Thoracic aorta (tissue), 2 donors: ENCODE measurements at places on chromosomes 2 and 18.

DNA sequence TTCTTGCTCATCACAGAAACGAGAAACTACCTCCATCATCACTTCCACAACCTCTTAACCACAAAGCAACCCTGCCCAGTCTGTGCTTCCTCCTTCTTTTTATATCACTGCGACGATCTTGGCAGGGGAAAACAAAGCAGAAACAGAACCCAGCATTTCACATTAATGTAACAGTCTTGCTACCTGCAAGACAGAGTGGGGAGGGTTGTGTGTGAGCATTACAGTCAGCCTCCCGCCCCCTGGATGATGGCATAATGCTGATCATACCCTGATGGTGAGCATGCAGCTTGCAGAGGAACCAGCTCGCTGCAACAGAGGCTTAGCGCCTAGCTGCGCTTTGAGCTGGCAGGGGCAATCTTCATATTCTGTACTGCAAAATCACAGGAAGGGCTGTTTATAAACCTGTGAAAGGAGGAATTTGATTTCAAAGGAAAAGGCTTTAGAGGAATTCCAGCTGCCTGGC, 376.1 kb downstream of the IRS1 start:
- H3K4me3 ChIP-seq = peak overlapping the region; percentile 12
- no peak for DNase-seq
- no peaks in the 10 kb centered on the region for H3K36me3 ChIP-seq
- peaks cover 5% of the 10 kb centered on the region for H3K4me1 ChIP-seq
- H3K27ac ChIP-seq = no peak overlapping the region
- H3K27me3 ChIP-seq = no peaks in the 10 kb centered on the region

DNA sequence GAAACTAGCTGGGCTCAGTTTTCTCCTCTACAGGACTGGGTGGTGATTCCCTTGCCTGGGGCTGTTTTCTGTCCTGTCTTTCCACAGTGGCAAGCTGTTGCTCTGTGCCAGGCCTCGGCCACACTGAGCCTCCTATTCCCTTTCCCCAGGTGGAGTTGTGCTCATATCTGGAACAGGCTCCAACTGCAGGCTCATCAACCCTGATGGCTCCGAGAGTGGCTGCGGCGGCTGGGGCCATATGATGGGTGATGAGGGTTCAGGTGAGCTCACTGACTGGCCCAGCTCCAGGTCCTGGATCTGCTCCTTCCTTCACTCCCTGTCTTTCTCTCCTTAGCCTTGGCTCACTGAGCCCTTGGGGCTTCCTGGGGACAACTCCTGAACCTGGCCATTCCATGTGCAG, 4.0 kb downstream of the NAGK start:
- no peaks in the 10 kb centered on the region for H3K27me3 ChIP-seq
- H3K27ac ChIP-seq = no peak overlapping the region
- no peak overlapping the region for H3K4me3 ChIP-seq
- peaks cover 30% of the 10 kb centered on the region for H3K36me3 ChIP-seq
- DNase-seq = no peak
- peaks cover 21% of the 10 kb centered on the region for H3K4me1 ChIP-seq

GRCh38 chr2:16022548-16023240, 82.3 kb downstream of the MYCN start:
- H3K27ac ChIP-seq = no peak overlapping the region
- no peak overlapping the region for H3K4me3 ChIP-seq
- no peaks in the 10 kb centered on the region for H3K4me1 ChIP-seq
- H3K27me3 ChIP-seq = no peaks in the 10 kb centered on the region
- H3K36me3 ChIP-seq = no peaks in the 10 kb centered on the region

DNA sequence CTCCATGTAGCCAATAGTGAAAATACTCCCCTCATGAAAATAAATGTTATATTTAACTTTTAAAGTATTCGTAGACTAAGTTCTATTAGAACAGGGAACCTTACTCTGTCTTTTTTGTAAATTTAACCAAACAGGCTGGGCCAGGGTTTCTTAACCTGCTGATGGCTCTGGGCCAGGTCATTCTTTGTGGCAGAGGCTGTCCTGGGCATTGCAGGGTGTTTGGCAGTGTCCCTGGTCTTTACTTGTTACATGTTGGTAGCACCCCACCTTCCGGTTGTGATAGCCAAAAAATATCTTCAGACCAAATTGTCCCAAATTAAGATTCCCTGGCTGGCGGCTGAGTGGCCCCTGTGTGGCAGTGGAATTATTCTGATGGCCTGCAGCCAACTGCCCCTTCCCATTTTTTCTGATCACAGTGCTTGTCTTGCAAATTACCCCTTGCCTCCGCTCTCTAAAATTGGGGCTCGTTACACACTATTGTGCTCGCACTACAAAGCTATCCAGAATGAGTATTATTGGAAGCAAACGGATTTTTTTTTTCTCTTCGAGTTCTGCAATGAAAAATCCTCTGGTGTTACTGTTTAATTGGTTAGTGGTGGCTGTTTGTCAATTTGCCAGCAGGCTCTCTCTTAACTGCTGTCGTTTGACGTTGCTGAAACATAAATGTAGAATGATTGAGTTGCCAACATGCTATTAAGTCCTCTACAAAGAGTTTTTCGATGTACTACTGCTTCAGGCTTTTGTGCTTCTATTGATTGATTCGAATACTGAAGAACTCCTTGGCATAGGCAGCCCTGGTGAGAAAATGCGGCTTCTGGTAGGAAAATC, 216.9 kb downstream of the SH3RF3 start:
- H3K27ac ChIP-seq = no peak overlapping the region
- H3K36me3 ChIP-seq = no peaks in the 10 kb centered on the region
- DNase-seq = no peak

- no peak overlapping the region for H3K27ac ChIP-seq
- H3K4me3 ChIP-seq = no peak overlapping the region
- H3K27me3 ChIP-seq = no peaks in the 10 kb centered on the region
Observed at GRCh38 chr2:180722551-180723239, 257.7 kb upstream of the UBE2E3 start.

- no peak for DNase-seq
- H3K36me3 ChIP-seq = no peaks in the 10 kb centered on the region
- H3K4me3 ChIP-seq = no peak overlapping the region
- no peak overlapping the region for H3K27ac ChIP-seq
- H3K27me3 ChIP-seq = no peaks in the 10 kb centered on the region
Observed at GRCh38 chr2:110812726-110813645, 80.6 kb downstream of the ACOXL start.

- H3K4me3 ChIP-seq = no peak overlapping the region
- H3K4me1 ChIP-seq = peaks cover 12% of the 10 kb centered on the region
Observed at GRCh38 chr2:11396467-11397445, 52.3 kb upstream of the ROCK2 start.

DNA sequence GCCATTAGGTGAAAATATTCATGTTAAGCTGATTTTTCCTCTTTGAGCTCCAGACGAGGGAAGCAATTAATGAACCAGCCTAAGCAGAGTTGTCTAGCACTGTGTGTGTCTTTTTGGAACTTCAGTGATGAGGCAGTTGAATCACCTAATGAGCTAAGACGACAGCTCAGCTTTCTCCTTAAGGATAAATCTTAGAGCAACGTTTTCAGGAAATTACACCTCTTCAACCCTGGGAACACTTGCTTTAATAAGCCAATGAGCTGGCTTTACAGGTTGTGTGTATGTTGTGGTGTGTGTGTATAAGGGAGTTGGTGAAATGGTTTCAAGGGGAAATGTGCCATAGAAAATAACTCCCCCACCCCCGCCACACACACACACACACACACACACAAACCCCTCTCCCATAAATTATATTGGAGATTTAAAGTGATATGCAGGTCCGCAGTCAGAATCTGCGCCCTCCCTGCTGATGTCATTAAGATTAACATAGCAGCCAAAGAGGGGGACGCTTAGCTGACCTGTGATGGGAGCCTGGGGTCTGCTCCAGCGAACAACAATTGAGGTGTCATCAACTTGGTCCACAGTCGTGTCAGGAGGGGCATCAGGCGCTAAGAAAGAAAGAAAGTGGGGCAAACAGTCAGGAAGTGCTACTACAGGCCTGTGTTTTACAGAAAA, 28.1 kb downstream of the FN1 start:
- H3K36me3 ChIP-seq = peaks cover 76% of the 10 kb centered on the region
- H3K4me1 ChIP-seq = peaks cover 11% of the 10 kb centered on the region
- DNase-seq = no peak
- H3K27ac ChIP-seq = peak overlapping the region; percentile 4

- no peak overlapping the region for H3K4me3 ChIP-seq
- H3K27ac ChIP-seq = no peak overlapping the region
- DNase-seq = no peak
- H3K4me1 ChIP-seq = peaks cover 6% of the 10 kb centered on the region
Observed at GRCh38 chr2:55592130-55592529, 25.3 kb downstream of the PPP4R3B start.

GRCh38 chr18:364256-364826, 96.5 kb upstream of the THOC1 start:
- no peaks in the 10 kb centered on the region for H3K4me1 ChIP-seq
- no peaks in the 10 kb centered on the region for H3K36me3 ChIP-seq
- H3K27ac ChIP-seq = no peak overlapping the region
- H3K27me3 ChIP-seq = no peaks in the 10 kb centered on the region
- no peak for DNase-seq

GRCh38 chr2:72972352-72973136, 55.2 kb downstream of the EMX1 start:
- no peaks in the 10 kb centered on the region for H3K36me3 ChIP-seq
- H3K4me1 ChIP-seq = no peaks in the 10 kb centered on the region
- no peaks in the 10 kb centered on the region for H3K27me3 ChIP-seq

DNA sequence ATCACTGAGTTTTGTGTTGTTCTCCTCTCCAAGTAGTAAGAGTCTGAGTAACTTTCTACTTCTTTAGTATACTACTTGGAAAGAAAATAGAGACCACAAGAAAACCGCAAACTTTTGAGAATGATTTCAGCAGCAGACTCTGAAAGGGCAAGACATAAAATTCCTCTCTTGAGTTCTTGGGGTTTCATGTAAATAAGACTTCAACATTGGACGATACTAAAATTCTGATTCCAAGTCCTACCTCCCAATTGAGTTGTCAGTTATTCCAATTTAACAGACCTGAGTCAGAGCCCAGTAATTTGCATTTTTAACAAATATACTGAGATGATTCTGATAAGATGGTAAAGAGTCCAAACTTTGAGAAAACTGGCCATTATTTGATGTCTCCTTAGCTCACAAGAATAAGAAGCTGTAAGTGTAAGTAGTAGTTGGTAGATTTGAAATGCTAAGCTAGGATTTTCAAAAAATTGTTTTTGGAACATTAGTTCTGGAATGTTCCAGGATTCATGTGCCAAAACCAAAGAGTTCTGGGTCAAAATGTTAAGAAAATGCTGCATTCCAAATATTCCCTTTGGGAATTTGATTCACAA, 261.6 kb upstream of the SPOPL start:
- H3K27ac ChIP-seq = peak overlapping the region; percentile 52
- peaks cover 21% of the 10 kb centered on the region for H3K4me1 ChIP-seq
- peak overlapping the region; percentile 38 for H3K4me3 ChIP-seq
- no peak for DNase-seq
- no peaks in the 10 kb centered on the region for H3K36me3 ChIP-seq

DNA sequence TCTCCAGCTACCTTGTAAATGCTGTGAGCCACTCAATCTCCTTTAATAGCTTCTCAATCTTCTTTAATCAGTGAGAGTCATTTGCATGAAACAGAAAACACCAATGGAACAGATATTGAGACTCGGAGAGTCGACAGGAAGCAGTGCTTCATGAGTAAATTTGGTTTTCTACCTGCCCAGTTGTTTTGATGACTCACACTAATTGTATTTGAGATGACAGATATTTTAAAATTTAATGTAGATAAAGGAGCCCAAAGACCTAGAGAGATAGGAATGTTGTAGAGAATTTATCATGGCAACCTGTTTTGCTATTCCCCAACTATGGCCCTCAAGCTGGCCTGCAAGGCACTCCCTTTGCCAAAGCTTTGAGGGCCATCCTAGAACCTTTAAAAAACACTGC, 119.1 kb downstream of the CDC42EP3 start:
- H3K4me1 ChIP-seq = no peaks in the 10 kb centered on the region
- no peaks in the 10 kb centered on the region for H3K36me3 ChIP-seq
- H3K27ac ChIP-seq = no peak overlapping the region
- DNase-seq = no peak
- no peaks in the 10 kb centered on the region for H3K27me3 ChIP-seq
- no peak overlapping the region for H3K4me3 ChIP-seq

- H3K27ac ChIP-seq = no peak overlapping the region
- H3K27me3 ChIP-seq = no peaks in the 10 kb centered on the region
- DNase-seq = no peak
- peaks cover 11% of the 10 kb centered on the region for H3K4me1 ChIP-seq
Observed at GRCh38 chr18:24219561-24220317, 80.9 kb downstream of the CABYR start.

DNA sequence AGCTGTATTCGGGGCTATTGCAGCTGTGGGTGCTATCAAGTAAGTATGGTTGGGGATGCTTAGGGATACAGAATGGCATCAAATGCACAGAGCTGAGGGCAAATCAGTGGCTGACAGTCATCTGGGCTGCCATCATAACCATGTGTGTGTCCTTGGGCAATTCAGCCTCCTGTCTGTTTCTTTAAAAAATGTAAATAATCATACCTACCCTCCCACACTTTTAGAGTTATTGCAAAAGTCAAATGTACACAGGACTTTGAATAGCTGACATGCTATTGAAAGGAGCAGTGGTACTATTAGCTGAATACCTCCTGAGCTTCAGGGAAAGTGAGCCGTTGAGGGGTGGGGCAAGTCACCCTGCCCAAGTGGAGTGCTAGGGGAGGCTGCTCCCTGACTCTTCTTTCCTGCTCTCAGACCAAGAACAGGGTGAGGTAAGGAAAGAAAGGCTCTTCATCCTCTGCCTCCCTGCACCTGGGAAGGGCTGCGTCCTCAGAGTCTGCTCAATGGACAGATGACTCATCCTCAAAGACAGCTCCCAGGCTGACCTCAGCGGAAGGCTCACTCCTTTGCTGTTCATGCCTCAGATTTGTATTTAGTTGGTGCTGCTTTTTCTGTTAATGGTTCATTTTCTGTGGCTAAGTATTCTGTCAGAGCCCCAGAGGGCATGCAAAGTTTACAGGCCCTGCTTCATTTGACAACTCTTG, 54.9 kb upstream of the BZW1 start:
- H3K36me3 ChIP-seq = no peaks in the 10 kb centered on the region
- no peak overlapping the region for H3K4me3 ChIP-seq
- H3K4me1 ChIP-seq = peaks cover 19% of the 10 kb centered on the region
- H3K27me3 ChIP-seq = no peaks in the 10 kb centered on the region
- no peak for DNase-seq
- H3K27ac ChIP-seq = no peak overlapping the region

GRCh38 chr2:100621371-100621951, 58.7 kb downstream of the PDCL3 start:
- no peak overlapping the region for H3K27ac ChIP-seq
- H3K36me3 ChIP-seq = no peaks in the 10 kb centered on the region
- H3K27me3 ChIP-seq = no peaks in the 10 kb centered on the region
- H3K4me3 ChIP-seq = no peak overlapping the region
- no peaks in the 10 kb centered on the region for H3K4me1 ChIP-seq
